Stimulated activated CD8-positive, alpha-beta memory T cell treated with anti-CD3 and anti-CD28 coated beads, Interleukin-4, amount 100 ng/mL, for 4 hours (primary cell): ENCODE measurements at places on chromosomes 2 and 18.

GRCh38 chr2:240759459-240759858, 60.6 kb downstream of the KIF1A start:
- DNase-seq: no peak

DNA sequence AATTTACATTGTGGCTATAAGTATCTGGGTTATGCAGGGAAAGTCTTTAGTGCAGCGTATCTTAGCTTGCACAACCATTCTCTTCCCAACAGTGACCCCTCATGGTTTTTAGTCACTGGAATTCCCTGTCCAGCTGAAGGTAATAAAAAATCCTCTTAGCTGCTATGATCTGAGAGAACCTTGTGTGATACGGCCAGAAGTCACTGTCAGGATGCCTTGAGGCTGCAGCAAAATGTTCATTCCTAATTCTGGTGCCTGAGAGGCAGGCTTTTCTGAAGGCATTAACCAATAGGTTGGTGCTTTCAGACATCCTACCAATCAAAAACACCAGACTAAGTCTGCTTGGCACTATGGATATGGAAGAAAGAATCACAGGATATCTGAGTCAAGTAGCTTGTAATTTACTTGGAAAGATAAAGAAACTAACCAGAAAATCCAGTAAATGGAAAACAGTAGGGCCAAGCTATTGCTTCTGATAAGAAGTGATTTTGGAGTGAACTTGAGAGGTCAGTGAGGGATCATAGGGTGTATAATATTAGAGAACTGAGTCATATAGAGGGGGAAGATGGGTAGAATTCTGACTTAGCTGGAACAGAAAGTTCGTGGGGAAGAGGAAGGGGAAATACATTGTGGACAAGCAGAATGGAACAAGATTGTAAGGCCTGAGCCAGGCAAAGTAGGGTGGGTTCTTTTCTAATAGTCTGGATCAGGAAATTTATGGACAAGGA, 89.0 kb upstream of the SLC14A2 start:
- no peak for DNase-seq

- no peak for DNase-seq
These were observed 41.0 kb downstream of the SPP2 start for GRCh38 chr2:234091432-234091879.

- no peak for DNase-seq
These were observed 332.6 kb downstream of the RIT2 start for GRCh38 chr18:42782929-42783328.

DNA sequence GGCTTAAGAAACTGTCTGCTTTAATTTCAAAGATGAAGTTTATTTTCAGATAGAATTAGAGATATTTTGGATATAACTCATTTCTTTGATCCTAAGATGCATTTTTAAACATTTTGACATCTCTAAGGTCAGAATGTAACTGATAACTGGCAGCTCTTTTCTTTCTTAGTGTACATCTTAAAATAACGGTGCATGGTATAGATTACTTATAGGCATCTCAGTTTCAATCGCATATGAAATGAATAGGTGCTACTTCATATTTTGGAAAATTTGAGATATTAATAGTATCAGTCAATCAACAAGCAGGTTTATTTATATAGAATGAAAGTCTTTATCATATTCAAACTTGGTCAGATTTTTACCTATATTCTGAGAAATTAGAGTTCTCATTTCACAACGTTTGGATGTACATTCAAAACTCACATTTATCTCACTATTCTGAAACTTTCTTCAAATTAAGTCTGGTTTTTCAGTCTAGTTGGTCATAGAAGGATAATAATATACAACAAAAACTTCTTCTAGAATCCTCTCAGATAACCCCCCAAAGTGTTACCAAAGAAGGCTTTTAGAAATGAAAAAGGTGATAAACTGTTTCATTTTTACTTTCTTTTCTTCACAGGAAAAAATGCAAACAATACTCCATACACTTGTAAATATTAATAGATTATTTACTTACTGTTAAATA, 122.8 kb upstream of the WDSUB1 start:
- DNase-seq: no peak

- DNase-seq: no peak
These were observed 436.5 kb downstream of the RND3 start for GRCh38 chr2:150051004-150051403.

DNA sequence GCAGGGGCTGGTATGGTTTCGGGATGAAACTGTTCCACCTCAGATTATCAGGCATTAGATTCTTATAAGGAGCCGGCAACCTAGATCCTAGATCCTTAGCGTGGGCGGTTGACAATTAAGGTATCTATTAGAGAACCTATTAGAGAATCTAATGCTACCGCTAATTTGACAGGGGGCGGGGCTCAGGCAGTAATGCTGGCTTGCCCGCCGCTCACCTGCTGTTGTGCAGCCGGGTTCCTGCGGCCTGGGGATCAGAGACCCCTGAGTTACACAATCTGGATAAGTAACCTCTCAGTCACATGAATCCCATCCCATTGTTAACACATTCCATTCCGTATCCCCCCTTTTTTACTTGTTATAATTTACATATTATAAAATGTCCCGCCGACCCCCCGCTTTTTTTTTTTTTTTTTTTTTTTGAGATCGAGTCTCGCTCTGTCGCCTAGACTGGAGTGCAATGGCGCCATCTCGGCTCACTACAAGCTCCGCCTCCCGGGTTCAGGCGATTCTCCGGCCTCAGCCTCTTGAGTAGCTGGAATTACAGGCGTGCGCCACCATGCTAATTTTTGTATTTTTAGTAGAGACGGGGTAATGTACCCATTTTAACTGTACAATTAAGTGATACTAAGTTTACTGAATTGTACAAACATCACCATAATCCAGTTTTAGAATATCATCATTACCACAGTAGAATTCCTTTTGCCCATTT, 42.0 kb upstream of the GPD2 start:
- DNase-seq: no peak

GRCh38 chr2:121197369-121198091, 87.5 kb downstream of the TFCP2L1 start:
- DNase-seq: no peak
